ENCODE measurements at places on chromosomes 5 and 9.
A peak's percentile ranks its signal among the peaks of the same experiment; 100 is the strongest.

- DNase-seq: no peak
Observed at GRCh38 chr5:123811831-123812230, 299.9 kb downstream of the CSNK1G3 start.

GRCh38 chr9:35869621-35870216 lies 482 bp downstream of the OR13J1 start:
- no peak for DNase-seq

DNA sequence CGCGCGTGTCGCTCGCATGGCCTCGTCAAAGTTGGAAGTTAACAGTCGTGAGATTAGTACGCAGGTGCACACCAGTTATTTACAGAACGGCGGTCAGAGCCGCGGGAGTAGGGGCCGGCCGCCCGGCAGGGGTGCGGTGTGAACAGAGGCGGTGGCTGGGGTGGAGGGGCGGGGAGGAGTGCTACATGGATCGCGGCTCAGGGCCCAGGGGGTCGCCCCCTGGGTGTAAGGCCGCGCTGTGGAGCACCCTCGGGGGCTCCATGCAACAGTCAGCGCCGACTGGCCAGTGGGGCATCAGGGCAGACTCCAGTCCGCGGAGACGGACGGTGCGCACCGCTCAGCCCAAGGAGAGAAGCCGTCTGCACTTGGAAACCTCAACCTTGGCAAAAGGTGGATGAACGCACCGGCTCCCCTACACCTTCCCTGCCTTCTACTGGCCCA lies 60.3 kb downstream of the ZNF354C start:
- no peak for DNase-seq

GRCh38 chr5:138212828-138213160 lies 329 bp downstream of the CDC23 start:
- DNase-seq: no peak

DNA sequence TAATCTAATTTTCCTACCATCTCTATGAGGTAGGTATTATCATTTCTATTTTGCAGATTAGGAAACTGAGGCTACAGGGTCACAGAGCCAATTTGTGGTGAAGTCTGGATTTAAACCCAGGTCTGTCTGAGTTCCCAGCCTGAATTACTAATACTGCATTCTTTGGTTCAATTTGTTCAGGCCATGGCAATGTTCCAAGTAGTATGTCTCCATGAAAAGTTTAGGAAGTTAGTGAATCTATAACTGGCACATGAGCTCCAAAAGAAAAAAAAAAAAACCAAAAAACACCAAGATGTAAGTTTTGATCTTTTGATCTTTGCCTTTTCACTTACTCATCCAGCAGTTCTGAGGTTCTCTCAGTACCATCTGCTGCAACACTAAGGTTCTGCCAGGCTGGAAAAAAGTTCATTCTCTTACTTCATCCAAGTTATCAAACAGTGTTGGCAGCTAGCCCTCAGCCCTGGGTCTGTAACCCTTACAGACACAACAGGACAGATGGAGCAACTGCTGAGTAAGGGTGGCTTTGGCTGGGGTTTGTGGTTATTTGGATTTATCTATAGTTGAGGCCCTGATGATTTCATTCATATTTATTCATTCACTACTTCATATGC lies 4.4 kb upstream of the TMEM268 start:
- DNase-seq: peak; percentile 75

DNA sequence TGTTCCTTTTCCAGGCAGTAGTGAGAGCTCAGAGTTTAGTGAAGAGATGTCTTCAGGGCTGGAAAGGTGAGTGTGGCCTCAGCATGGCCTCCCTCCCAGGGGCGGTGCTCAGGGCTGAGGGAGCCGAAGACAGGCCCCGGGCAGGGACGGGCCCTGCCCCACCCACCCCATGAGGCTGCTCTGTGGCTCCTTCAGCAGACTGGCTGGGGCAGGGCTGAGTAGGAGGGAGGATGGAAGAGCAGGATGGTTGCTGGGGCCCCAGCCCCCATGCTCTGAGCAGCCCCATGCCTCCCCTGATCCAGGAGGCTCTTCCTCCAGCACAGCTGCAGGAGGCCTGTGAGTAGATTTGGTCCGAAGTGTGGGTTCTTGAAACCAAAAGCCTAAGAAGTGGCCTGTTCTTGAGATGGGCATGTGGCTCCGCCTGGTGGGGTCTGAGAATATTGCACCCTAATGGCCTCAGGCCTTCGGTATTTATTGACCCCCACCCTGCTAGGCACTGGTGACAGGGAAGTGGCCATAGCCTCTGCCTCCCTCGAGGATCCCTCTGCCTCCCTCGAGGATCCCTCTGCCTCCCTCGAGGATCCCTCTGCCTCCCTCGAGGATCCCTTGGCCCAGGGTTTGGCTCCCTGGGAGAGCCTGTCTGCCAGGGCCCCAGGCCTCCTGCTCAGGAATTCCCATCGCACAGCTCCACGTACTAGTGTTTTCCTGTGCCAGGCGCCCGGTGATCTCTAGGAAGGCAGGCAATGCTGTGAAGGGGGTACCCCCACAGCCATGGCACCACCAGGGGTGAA lies 65.4 kb upstream of the GARNL3 start:
- DNase-seq: peak; percentile 78

DNA sequence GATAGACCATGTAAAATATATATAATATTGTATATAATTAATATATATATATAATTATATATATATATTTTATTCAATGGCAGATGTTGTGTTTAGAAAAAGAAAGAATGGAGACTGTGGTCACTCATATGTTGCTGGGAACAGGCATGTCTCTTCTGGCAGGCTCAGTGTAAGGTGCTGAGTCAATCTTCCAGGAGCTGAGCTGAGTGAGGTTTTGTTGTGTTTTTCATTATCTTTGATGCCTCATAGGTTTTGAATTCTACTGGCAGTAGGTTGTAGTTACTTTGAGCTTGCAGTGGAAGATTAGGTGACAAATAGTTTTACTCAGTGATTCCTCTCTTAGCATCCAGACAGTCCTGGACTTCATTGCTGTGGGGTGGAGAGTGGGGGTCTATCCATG lies 561.3 kb downstream of the IRX1 start:
- peak; percentile 57 for DNase-seq

DNA sequence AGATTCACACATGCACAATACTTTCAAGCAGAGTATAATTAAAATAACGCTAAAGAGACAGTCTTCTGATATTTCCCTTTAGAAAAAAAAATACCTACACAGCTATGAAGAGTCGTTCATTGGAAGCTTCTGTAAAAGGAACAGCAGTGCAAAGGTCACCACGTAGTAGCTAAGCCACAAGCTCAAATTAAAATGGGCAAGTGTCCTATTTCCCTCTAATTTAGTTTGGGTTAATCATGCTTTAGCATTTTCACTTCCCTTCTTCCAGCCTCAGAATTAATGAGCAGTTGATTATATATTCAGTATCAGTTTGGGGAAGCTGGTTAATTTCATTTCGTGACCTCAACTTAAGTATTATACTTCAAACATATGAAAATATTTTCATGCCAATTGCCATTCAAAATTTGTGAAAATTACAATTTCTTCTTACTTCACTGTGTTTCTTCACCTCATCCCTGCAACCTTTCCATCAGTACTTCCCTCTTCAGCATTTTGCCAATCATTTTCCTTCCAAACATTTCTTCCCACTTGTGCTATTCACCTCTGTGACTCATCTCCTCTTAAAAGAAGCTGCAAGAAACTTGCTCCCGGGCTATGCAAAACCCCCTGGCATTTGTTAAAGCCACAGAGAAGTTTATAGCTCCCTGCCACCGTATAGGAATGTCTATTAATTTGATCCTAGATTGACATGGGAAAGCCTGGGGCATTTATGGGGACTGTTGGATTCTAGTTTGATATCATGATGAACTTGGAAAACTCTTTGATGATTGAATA lies 83.0 kb downstream of the DMRTA1 start:
- DNase-seq: peak; percentile 20

DNA sequence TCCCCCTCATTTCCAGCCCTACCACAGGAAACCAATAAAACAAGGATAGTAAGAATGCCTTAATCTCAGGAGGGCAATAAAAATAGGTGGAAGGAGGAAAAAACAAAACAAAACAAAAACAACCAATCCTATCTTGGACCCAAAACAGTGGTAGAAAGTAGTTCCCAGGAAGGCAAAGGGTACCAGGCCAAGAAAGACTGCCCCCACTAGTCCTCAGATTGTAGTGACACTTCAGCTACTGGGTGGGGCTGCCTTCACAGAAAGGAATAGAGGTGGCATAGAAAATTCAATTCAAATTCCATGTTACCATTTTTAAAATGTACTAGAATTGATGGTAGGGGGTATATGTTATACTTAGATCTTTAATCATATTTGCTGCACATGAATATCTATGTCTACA lies 59.3 kb downstream of the DPYSL3 start:
- DNase-seq: no peak

DNA sequence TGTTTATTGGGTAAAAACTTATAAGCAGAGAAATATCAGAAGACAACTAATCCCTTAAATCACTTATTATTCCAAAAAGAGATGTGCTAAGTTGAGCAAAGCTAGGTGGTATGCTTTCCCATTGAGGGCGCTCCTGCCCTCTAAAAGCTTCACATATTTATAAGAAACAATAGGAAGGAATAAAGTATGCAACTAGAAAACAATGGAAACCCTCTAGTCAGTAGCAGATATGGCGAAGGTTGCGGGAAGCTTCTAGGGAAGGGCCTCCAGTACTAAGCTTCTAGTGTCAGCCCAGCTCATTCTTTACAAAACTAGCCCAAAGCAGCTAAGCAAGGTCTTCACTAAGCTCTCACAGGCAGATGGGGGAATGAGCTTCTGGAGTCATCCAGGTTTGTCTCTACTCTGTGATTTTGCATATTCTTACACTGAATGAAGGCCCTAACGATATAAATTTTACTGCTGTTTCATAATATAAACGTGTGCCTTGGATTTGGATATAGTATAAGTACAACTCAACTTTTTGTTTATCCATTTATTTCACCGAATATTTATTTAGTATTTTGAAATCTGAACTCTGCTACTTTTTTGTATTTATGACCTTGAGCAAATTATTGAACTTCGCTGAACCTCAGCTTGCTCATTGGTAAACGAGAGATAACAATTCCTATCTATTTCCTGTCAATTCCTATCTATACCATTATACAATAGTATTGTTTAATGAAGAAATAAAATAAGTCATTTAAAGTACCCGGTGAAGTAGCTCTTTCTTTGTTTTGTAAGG lies 571.4 kb downstream of the ELAVL2 start:
- no peak for DNase-seq

GRCh38 chr5:138439477-138440158 lies 761 bp downstream of the REEP2 start:
- peak; percentile 16 for DNase-seq

DNA sequence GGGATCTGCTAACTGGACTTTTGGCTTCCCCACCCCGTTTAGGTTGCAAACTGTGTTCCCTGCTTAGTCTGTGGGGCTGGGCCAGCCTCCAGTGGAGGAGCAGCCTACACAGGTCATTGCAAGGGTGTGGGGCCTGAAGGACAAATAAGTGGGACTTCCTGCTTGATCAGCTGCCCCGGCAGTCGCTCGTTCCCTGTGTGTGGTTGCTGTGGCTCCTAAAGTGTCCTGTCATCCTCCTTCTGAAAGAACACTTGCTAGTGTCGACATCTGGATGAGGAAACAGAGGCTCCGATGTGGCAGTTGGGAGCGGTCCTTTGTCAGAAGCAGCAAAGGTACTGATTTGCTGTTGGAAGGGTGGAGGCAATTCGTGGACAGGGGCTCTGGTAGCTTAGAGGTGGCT lies 88.9 kb upstream of the TBCA start:
- no peak for DNase-seq

DNA sequence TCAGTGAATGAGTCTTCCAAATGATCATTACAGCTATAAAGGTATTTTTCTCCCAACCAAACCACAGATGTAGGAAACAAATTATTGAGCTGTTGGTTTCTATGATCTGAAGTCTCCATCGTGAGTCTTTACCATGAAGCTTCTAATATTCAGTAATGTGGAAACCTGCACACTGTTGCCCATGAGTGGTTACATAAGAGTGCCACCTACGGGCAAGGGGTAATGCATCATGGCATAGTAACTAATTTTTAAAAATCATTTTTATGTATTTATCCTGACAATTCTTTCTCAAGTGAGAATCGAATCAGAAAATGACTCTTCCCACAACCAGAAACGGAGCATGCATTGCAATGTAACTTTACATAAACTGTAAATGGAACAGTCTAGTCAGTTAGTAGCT lies 282.5 kb upstream of the SMARCA2 start:
- DNase-seq: no peak

DNA sequence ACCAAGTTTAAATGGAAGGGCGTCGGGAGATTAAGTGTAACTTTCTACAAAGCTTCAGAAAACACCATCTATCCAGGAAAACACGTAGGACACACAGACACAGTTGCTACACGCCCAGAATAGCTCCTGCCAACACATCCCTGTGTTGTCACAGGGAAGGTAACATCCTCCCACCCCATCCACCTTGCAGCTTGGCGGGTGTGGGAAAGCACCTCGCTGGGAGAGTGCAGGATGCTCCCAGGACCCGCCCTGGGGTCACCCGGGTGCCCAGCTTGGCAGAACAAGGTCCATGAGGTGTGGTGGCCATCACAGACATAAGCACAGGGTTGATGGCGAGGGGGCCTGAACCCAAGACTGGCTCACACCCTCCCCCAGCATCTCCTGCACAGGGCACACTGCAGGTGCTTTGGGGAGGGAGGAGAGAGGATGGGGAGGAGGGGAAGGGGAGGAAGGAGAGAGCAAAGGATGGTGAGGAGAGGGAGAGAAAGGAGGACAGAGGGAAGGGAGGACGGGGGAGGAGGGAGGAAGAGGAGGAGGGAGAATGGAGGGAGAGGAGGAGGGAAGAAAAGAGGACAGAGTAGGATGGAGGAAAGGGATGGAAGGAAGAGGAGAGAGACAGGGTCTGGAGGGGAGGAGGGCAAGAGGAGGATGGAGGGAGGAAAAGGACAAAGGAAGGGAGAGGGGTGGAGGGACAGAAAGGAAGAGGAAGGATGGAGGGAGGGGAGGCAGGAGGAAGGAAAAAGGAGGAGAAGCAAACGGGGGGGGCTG lies 37.2 kb downstream of the GOLM1 start:
- no peak for DNase-seq

- no peak for DNase-seq
Observed at GRCh38 chr5:55593115-55593472, 58.3 kb upstream of the PLPP1 start.

DNA sequence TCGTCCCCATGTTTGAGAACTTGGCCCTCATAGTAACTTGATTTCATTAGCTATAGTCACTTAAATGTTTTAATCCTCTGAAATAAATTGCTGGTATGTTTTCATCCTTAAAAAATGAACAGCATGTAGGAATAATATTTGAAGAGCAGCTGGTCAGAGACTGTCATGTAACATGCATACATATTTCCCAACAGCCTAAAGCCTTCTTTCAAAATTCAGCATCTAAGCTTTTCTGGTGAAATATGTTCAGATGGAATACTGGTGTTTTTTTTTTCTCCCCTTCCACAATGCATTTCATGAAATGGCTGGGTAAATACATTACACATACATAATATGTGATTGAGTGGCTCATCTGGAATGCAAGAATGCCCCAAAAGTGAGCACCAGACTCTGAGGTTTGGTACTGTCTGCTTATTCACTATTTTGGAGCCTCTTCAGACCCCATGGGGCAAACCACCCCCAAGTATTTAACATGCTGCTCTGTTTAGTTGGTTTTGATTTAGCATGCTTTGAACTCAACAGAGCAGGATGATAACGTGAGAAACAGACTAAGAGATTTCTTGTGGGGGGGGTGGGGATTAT lies 94.0 kb downstream of the SMARCA2 start:
- peak; percentile 98 for DNase-seq

All from fibroblast of skin of right biceps (primary cell).